Thymus (tissue), 14 donors: ENCODE measurements at places on chromosomes 7 and 10. TPM values are rescaled to one million over a fixed set of nuclear protein-coding genes. Genes with fewer than 3 reads are reported as not detected.
A peak's percentile ranks its signal among the peaks of the same experiment; 100 is the strongest.

The SLK gene
- polyA plus RNA-seq, result 16.9 TPM

The FXYD4 gene
- polyA plus RNA-seq, result 0.59 TPM

The ZDHHC6 gene
- polyA plus RNA-seq, result 64.5 TPM

The PTPN20 gene
- polyA plus RNA-seq, result 0.78 TPM

The RHBDD2 gene
- polyA plus RNA-seq, result 90.7 TPM

The SFTPA1 gene
- 6.4 TPM for polyA plus RNA-seq

The CRYGN gene
- 0.34 TPM for polyA plus RNA-seq

The AP3M1 gene
- polyA plus RNA-seq, result 14.9 TPM

The ANLN gene
- 3.1 TPM for polyA plus RNA-seq

- peaks cover 33% of the 10 kb centered on the region for H3K4me1 ChIP-seq
- H3K27ac ChIP-seq, result no peak overlapping the region
Observed at GRCh38 chr10:75400163-75400770, 1.3 kb downstream of the ZNF503 start.

DNA sequence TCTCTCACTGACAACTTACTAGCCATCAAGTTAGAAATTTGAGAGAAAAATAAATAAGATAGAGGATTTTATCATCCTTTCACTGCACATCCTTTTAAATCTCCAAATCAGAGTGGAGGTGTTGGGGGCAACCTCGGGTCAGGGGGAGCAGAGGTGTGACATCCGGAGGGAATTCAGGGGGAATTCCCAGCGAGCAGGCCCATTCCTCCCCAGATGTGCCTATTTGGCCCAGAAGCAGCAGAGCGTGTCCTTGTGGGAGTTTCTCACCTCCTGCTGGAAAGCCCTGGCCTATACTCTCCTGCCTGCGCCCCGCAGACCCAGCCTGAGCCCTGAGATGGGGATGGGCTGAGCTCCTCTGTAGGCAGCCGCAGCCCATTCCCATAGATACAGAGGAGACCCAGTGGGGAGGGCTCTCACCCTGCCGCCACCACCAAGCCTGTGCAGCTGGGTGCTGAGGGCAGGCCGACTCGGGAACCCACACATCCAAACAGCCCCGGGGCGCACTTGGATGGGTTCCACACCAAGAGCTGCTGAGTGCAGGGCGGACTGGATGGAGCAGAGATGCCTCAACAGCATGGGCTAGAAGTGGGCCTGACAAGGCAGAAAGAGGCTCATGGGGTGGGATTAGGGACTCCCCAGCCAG is 124.5 kb downstream of the CXCL12 start:
- no peaks in the 10 kb centered on the region for H3K27me3 ChIP-seq
- H3K4me1 ChIP-seq, result no peaks in the 10 kb centered on the region
- H3K36me3 ChIP-seq, result no peaks in the 10 kb centered on the region
- no peak overlapping the region for H3K4me3 ChIP-seq

GRCh38 chr7:6294839-6295238 is 22.4 kb upstream of the CYTH3 start:
- no peak overlapping the region for H3K27ac ChIP-seq
- H3K4me3 ChIP-seq, result no peak overlapping the region
- H3K36me3 ChIP-seq, result no peaks in the 10 kb centered on the region
- DNase-seq, result no peak
- no peaks in the 10 kb centered on the region for H3K27me3 ChIP-seq
- H3K4me1 ChIP-seq, result no peaks in the 10 kb centered on the region

DNA sequence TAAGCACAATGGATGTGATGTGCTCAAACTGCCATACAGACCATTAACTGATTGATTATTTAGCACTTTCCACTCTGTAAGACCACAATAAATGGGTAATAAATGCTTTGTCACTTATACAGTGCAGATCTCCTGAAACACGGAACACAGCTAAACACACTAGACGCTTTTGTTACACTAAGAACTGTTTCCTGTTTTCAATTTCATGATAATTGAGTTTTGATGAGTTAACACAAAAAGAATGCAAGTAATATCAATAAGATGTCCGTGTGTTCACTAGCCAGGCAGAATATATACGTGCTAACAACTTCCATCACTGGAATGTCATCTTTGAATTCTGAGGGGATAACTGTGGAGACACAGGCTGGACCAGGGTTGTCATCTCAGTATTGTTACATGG is 178.8 kb downstream of the SKAP2 start:
- no peaks in the 10 kb centered on the region for H3K27me3 ChIP-seq
- H3K4me3 ChIP-seq, result no peak overlapping the region
- no peak overlapping the region for H3K27ac ChIP-seq
- no peaks in the 10 kb centered on the region for H3K4me1 ChIP-seq
- no peak for DNase-seq

DNA sequence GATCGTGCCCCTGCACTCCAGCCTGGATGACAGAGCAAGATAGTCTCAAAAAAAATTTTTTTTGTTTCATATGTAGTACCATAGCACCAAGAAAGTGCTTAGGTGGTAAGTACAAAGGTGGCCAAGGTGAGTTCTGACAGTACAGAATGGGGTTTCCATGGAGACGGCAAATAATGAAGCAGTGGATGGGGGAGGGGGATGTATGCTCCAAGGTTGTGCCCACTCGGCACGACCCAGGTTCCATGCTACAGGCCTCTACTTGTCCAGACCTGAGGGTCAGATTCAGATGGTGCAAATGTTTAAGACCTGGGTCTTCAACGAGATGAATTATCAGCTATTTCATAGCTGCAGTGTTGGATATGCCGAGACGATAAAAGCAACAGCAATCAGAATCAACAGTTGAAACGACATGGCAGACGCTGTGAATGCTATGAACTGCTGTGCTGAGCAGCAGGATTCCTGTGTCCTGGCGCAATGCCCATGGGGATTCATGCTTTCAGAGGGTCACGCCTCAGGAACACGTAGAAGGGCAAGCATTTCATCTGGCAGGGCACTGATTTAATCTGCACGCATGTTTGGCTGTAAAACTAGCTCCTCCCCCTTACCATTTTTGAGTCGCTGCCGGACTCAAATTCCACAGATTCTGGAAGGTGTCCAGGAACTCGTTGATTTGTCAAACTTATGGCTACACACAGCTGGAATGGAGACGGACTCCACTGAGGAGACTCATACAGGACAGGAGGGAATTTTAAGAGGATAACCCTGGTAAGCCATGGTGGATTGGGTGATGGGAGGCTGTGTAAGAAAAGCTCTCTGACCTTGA is 256.5 kb downstream of the FRMD4A start:
- H3K4me1 ChIP-seq, result no peaks in the 10 kb centered on the region
- no peak overlapping the region for H3K27ac ChIP-seq
- DNase-seq, result no peak
- no peak overlapping the region for H3K4me3 ChIP-seq

DNA sequence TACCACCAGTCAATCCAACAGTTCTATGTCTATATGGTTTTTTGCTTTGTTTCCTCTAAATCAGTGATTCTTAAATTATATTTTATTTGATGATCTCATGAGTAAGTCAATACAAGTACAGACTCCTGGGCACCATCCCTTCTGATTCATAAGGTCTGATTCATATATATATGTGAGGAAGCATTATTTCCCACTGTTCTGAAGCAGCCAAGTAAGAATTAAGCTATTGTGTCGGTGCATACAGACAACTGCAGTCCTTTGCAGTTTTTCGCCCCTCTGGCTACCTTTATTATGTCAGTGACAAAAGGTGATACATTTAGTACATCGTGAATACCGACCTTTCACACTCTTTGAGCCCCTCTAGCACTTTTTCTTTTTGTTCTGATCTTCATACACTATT is 1079.6 kb upstream of the C7orf33 start:
- no peak for DNase-seq
- H3K27ac ChIP-seq, result no peak overlapping the region
- no peaks in the 10 kb centered on the region for H3K27me3 ChIP-seq
- no peak overlapping the region for H3K4me3 ChIP-seq
- H3K36me3 ChIP-seq, result no peaks in the 10 kb centered on the region

- peak; percentile 57 for DNase-seq
- H3K27me3 ChIP-seq, result no peaks in the 10 kb centered on the region
- no peak overlapping the region for H3K4me3 ChIP-seq
- peak overlapping the region; percentile 78 for H3K27ac ChIP-seq
- H3K36me3 ChIP-seq, result peaks cover 59% of the 10 kb centered on the region
- H3K4me1 ChIP-seq, result peaks cover 9% of the 10 kb centered on the region
Observed at GRCh38 chr10:5775685-5776084, 37.5 kb downstream of the GDI2 start.

GRCh38 chr10:845526-845925 is 86.0 kb downstream of the LARP4B start:
- H3K4me3 ChIP-seq, result no peak overlapping the region
- DNase-seq, result no peak
- H3K27ac ChIP-seq, result no peak overlapping the region
- H3K4me1 ChIP-seq, result no peaks in the 10 kb centered on the region
- H3K36me3 ChIP-seq, result peaks cover 50% of the 10 kb centered on the region

GRCh38 chr7:158348446-158348845 is 239.2 kb downstream of the PTPRN2 start:
- H3K27me3 ChIP-seq, result no peaks in the 10 kb centered on the region
- H3K4me1 ChIP-seq, result no peaks in the 10 kb centered on the region

DNA sequence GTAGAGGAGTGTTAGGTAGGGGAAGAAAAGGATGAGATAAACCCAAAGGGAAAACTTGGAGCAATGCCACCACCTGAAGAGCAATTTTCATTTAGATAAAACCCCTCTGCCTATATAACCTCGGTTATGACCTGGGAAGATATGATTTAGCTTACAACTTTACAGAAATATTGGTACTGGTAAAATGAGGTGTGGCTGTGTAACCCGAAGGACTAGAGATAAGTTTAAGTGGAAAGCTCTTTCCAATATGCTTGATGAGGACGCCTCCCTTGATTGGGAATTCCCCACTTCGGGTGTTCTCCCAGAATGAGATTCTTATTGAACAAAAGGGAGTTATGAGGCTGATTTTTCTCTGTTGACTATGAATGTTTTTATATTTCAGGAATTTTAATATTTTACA is 109.5 kb upstream of the CDK6 start:
- H3K27me3 ChIP-seq, result no peaks in the 10 kb centered on the region
- H3K36me3 ChIP-seq, result no peaks in the 10 kb centered on the region
- H3K4me1 ChIP-seq, result no peaks in the 10 kb centered on the region

DNA sequence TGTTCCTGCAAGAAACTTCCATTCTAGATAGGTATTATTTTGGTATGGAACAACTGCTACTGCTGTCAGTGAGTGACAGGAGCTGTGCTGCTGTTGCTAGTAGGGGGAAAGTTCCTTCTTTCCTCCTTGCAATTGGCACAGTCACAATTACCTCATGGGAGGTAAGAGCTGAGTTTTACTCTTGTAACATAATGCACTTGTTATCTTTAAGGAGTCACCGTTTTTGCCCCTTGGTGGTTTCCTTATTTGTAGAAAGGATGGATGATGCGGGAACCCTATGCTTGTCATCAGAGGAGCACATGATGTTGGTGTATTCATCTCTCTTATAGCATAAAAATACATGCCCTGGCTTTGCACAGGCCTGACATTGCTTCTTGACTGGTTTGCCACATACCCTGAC is 234.7 kb upstream of the NPY start:
- H3K4me3 ChIP-seq, result no peak overlapping the region
- H3K4me1 ChIP-seq, result no peaks in the 10 kb centered on the region
- H3K36me3 ChIP-seq, result no peaks in the 10 kb centered on the region
- no peaks in the 10 kb centered on the region for H3K27me3 ChIP-seq
- no peak for DNase-seq

DNA sequence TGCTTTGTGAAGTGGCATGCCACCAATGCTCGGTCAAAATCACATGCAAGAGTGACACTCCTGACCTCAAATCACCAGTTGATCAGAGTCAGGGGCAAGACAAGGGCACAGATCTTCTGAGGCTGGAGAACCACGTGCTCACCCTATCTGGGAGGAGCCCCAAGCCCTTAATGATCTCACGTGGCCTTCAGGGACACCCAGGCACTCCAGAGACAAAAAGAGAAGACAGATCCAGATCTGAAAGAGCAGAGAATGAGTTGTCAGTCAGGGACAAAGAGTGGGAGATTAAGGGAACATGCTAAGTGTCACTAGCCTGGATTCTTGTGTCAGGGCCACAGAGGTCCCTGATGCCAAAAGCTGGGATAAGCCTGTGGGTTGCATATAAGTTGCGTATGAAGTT is 134.3 kb downstream of the PLXNA4 start:
- H3K27me3 ChIP-seq, result no peaks in the 10 kb centered on the region
- H3K4me1 ChIP-seq, result peaks cover 11% of the 10 kb centered on the region
- H3K27ac ChIP-seq, result no peak overlapping the region

- H3K4me3 ChIP-seq, result no peak overlapping the region
- no peaks in the 10 kb centered on the region for H3K36me3 ChIP-seq
- H3K4me1 ChIP-seq, result peaks cover 3% of the 10 kb centered on the region
Observed at GRCh38 chr10:45368181-45368580, 5.8 kb upstream of the ALOX5 start.

DNA sequence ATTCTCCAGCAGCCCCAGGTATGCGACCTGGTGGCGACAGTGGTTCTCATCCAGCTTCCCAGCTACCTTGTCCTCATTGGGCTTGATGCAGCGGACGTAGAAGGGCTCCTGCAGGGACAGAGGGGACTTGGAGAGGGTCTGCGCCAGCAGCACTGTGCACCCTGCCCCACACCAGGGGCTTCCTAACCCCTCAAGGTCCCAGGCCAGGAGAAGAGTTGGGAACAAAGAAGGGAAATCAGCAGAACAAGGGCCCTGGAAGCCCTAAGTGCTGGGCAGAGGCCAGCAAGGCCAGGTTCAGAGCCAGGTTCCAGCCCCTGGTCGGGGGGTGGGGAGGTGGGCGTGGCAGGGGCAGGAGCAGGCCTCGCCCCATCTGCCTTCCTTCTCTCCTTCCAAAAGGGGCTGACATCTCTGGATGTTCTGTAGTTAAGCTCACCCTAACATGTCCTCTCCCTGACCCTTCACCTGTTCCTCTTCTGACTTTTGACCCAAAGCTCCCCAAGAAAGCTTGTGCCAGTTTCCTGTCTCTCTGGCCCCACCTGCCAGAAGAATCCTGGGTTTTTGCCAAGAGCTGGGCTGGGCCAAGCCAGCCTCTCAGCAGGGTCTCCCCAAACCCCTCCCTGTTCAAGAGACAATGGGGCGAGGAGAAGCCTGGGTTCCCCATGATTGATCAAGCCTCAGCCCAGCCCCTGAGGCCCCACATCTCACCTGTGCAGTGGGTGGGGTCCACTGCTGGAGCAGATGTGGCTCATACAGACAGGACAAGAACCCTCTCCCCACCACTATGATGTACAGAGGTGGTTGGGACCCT is 11.9 kb downstream of the MYO1G start:
- H3K27me3 ChIP-seq, result peaks cover 3% of the 10 kb centered on the region
- no peak for DNase-seq
- H3K36me3 ChIP-seq, result peaks cover 85% of the 10 kb centered on the region
- no peaks in the 10 kb centered on the region for H3K4me1 ChIP-seq
- no peak overlapping the region for H3K4me3 ChIP-seq
- H3K27ac ChIP-seq, result no peak overlapping the region

- H3K4me3 ChIP-seq, result peak overlapping the region; percentile 94
- DNase-seq, result no peak
- peaks cover 11% of the 10 kb centered on the region for H3K36me3 ChIP-seq
- H3K4me1 ChIP-seq, result peaks cover 5% of the 10 kb centered on the region
- no peaks in the 10 kb centered on the region for H3K27me3 ChIP-seq
Observed at GRCh38 chr7:6576024-6576866, 1.0 kb upstream of the ZDHHC4 start.

- peaks cover 30% of the 10 kb centered on the region for H3K4me1 ChIP-seq
- H3K27ac ChIP-seq, result peak overlapping the region; percentile 89
- no peaks in the 10 kb centered on the region for H3K36me3 ChIP-seq
Observed at GRCh38 chr7:130912862-130913638, 179.0 kb upstream of the KLF14 start.

GRCh38 chr7:133560900-133561299 is 308.0 kb downstream of the EXOC4 start:
- no peak overlapping the region for H3K4me3 ChIP-seq
- no peaks in the 10 kb centered on the region for H3K36me3 ChIP-seq
- peaks cover 7% of the 10 kb centered on the region for H3K4me1 ChIP-seq
- H3K27ac ChIP-seq, result no peak overlapping the region
- no peak for DNase-seq
